ENCODE measurements at places on chromosomes 13 and 19.
A peak's percentile ranks its signal among the peaks of the same experiment; 100 is the strongest.

DNA sequence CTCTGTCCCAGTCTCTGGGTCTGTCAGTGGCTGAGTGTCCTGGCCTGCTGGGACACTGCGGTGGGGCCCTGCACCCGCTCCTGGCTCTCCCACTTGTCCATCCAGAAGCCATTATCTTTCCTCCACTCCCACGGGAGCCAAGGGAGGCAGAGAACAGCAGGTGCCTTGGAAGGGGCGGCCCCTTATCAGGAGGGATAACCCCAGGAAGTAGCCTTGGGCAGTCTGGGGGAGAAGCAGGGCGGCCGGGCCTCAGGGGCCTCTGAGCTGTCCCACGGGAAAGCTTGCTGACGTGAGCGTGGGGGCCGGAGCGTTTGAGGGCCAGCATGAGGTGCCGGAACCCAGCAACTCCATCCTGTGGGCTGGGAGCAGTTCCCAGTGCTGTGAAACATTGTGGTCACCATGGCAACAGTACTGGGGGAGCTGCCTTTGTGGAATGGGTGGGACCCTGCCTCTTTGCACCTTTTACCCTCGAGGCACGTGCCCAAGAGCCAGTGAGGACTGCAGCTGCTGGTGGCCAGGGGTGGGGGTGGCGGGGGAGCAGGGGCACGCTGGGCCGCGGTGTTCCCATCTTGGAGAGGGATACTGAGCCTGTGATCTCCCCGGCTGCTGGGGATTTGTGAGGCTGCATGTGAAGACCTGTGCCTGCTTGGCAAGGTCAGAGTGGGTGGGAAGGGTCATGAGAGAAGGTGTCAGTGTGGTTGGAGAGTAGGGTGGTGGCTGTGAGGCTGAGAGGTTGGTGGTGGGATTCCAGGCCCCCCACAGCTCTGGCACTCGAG, 20.9 kb downstream of the KLHL26 start:
- no peak for DNase-seq

DNA sequence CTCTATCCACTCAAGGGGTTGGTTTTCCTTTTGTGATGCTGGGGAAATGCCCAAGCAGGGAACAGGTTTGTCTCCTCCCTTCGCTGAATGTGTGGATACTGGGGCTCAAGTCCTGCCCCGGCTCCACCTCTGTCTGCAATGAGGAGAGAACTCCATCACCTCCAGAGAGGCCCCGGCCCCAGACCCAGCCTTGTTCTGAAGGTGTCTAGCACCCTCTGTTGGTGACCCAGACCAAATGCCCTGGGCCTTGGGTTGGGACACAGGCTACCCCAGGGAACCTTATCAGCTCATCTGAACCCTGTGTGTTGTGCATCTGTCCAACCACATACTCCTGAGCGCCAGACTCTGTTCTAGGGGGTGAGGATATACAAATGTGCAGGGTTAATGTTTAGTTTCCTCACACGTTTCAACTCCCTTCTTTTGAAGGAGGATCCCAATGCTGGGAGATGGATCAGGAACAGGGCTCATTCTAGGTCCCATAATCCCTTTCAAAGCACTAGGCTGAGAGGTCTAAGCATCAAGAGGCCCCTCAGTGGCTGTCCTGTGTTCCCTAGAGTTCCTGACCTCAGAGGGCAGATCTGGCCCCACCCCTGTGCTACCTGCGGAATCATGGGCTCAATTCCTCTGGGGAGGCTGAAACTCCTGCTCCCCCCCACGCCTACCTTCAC, 112.5 kb upstream of the SLC7A1 start:
- peak; percentile 46 for DNase-seq

GRCh38 chr13:19152403-19152802, 29.2 kb downstream of the TUBA3C start:
- no peak for DNase-seq

- no peak for DNase-seq
Observed at GRCh38 chr19:34276614-34277013, 22.3 kb downstream of the GARRE1 start.

DNA sequence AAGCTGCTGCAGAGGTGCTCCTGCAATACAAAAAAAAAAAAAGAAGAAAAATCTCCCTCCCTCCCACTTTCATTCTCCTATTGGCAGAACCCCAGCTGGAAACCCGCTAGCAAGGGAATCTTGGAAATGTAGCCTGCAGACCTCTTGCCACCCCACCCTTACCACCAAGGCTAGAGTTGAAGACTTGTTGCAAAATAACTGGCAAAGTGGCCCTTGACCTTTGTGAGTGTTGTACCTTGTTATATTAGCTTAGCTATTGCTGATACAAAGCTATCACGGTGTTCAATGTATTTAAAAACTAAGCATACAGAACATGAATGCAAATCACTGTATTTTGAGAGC, 57.5 kb upstream of the KCTD4 start:
- no peak for DNase-seq

GRCh38 chr19:40754611-40755247, 3.7 kb downstream of the SNRPA start:
- no peak for DNase-seq

DNA sequence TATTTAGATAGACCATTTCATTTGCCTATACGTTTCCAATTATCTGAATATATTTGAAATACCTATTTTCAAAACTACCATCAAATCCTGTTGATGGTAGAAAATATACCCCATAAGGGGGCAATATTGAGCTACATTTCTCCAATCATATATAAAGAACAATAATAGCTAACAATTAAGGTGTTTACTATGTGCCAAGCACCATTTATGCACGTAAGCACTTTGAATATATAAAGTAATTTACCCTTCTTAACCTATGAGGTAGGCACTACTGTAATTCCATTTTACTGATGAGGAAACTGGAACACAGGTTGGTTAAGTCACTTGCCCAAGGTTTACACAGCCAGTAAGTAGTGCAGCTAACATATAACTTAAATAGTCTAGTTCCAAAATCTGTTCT, 79.2 kb downstream of the UBL3 start:
- no peak for DNase-seq

- DNase-seq = no peak
Observed at GRCh38 chr13:66546534-66547379, 683.4 kb downstream of the PCDH9 start.

GRCh38 chr19:44987148-44987675, 14.1 kb upstream of the RELB start:
- DNase-seq = no peak

- no peak for DNase-seq
Observed at GRCh38 chr13:30660796-30661195, 43.1 kb downstream of the USPL1 start.

- DNase-seq = peak; percentile 24
Observed at GRCh38 chr13:114149774-114150740, 17.6 kb upstream of the RASA3 start.

DNA sequence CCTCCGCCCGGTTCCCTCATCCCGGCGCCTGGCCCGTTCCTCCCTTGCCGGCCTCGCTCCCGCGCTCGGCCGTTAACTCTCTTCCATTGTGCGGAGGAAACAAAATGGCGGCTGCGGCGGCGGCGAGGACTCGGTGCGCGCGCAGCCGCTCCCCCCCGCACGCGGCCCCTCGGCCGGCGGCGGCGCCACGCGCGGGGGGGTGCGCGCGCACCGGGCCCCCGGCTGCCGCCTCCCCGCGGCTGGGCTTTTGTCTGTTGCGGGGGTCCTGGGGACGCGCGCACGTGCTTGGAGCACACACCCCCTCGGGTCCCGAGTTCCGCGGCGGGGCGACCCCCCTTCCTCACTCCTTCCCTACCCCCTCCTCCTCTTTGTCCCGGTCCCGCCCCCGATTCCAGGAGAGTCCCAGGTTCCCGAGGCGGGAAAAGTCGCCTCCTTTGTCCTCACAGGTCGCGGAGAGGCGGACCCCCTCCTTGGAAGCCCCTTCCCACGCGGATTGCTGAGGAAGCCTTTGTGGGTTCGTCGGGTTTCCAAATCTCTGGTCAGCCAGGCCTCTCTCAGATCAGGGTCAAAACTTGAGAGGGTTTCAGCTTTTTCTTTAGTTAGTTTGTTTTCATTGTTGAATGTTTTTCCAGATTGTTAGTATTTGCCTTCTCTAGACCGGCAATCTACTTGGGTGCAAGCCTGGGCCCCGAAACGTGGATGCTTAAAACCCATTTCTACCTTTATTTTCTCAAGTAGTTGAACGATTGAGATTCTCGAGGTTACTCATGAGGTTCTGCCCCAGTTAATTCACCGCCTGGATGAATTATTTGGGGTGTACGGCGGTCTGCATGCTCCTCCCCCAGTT, 687 bp downstream of the ILF3 start:
- peak; percentile 43 for DNase-seq

DNA sequence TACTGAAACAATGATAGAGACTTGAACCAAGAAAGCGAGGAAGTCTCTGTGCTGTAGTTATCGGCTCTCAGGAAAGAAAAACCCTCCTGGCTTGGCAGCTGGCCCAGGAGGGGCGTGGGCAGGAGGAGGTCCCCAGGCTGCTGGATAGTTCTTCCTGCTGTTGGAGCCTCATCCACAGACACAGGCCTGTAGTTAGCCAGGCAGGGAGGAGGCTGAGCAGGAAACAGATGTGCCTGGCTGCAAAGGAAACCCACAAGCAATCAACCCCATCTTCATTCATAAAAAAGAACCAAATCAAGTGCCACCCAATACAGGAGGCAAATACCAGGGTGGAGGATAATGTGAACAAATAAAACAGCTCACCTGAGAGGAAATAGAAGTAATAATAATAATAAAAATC, 86.2 kb downstream of the IRS2 start:
- DNase-seq = peak; percentile 74

- no peak for DNase-seq
Observed at GRCh38 chr13:44271031-44271455, 102.6 kb upstream of the SERP2 start.

DNA sequence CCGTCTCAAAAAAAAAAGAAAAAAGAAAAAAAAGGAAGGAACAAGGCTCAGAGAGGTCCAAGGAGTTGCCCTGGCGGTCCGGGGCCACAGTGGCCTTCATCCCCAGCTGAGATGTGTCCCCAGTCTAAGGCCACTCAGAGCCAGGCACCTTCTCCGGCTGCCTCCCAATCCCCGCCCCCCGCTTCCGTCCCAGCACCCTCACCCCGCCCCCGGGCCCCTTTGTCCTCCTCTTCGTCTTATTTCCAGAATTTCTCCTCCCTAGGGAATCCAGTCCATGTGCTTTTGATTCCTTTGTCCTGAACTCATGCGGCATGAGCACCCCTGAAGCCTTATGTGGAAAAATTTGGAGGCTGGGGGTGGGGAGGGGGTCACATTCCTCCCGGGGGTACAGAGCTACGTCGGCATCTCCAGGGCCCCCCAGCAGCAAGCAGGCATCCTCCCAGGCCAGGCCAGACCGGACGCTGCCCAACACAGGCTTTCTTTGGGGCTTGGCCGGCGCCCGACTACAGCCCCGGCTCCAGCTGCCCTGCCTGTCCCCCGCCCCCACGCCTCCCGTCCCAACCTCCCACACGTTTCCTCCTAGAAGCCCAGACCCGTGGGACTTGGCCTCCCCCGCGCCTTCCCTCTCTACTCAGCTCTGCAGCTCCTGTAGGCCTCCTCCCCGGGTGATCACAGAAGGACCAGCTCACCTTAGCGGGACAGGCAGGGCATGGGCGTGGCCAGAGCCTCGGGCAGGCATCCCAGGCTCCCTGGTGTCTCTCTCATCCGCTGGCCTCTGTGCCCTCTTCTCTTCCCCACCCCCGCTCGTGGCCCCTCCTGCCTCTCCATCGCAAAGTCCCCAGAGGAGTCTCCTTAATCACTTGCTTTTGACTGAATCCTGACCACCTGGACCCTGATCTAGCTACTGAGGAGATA, 17.8 kb upstream of the ADGRE5 start:
- DNase-seq = no peak

GRCh38 chr19:41434450-41434849, 5.3 kb downstream of the DMAC2 start:
- no peak for DNase-seq

GRCh38 chr13:53953183-53953582, 924.6 kb downstream of the OLFM4 start:
- no peak for DNase-seq

- DNase-seq = no peak
Observed at GRCh38 chr13:105273665-105274222, 1261.7 kb downstream of the EFNB2 start.

DNA sequence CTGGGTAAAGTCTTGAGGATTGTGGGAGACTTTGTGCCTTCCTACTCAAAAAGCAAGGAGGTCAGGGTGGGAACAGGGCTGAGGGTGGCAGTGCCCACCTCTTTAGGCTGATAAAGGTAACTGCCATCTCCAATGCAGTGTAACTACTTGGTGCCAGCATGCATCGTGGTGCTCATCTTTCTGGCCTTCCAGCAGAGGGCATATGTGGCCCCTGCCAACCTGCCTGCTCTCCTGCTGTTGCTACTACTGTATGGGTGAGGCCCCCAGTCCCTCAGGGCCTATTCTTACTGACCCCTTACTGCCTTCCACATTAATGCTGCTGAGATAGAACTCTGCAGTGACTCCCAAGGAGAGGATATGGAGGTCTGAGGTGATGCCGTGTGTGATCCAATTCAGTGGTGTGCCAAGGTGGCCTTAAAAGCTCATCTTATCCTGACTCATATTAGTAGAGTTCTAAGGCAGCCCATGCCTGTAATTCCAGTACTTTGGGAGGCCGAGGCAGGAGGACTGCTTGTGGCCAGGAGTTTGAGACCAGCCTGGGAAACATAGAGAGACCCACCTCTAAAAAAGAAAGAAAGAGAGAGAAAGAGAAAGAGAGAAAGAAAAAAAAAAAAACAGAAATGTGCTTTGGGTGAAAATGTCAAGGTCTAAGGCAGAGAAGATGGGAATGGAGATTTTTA, 9.7 kb upstream of the ARHGAP45 start:
- no peak for DNase-seq

GRCh38 chr13:30107121-30107520, 200.2 kb downstream of the KATNAL1 start:
- no peak for DNase-seq

DNA sequence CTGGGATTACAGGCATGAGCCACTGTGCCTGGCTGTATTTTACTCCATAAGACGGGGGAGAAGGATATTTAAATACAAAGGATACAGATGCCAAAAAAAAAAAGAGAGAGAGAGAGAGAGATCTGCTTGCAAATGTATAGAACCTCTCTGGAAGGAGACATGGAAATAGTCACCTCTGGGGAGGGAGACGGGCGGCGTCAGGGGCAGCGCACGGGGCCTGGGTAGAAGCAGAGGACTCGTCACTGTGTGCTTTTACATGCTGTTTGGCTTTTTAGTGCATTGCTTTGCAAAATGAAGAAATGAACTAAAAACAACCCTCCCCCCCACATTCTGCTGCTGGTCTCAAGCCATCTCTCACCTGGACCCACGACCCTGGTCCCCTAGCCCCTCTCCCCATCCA, 4.8 kb upstream of the ZNF653 start:
- DNase-seq = no peak

DNA sequence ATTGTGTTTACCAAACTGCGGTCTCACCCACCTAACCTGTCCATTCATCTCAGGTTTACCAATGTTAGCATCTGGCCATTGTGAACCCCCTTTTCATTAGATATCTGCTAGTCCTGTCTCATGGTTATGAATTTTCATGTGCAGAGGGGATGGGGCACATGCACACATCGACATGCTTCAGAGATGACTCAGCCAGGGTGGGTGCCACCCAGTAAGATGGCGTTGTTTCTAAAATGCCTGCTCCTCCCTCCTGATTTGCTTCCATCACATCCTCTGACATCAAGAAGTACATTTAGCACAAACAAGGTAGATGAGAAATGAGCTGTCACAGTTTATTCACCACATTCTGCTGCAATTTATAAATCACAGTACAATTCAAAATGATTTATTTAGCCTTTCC, 51.3 kb downstream of the GPALPP1 start:
- no peak for DNase-seq

Data from liver (tissue), 10 donors.